ENCODE measurements at places on chromosomes 2 and 18. TPM values are rescaled to one million over a fixed set of nuclear protein-coding genes. Genes with fewer than 3 reads are reported as not detected.

- DNase-seq, result no peak
Observed at GRCh38 chr18:78610179-78610578, 369.4 kb upstream of the SALL3 start.

DNA sequence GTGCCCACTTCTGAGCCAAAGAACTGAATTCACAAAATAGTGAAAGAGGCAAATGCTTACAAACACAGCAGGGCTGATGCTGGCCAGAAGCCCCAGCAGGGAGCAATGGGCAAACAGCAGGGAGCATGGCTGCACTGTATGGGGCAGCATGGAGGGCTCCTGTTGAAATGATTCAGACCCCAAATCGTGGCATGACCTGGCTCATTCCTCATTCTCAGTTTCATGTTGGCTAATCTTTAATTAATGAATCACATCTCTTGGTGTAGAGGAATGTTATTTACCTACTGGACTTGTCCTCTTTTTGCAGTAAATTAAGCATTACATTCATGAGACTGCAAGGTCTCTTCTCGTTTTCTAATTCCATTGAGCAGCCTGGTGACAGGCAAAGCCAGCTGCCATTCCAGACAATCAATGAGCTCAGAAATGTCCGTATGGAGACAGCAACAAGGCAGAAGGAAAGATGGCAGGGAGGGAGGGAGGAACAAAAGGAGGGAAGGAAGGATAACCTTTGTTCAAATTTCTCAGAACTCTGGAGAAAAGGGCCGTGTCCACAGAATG is 84.9 kb upstream of the ST8SIA3 start:
- DNase-seq, result no peak

PXDN gene
- 155 TPM for polyA plus RNA-seq

DNA sequence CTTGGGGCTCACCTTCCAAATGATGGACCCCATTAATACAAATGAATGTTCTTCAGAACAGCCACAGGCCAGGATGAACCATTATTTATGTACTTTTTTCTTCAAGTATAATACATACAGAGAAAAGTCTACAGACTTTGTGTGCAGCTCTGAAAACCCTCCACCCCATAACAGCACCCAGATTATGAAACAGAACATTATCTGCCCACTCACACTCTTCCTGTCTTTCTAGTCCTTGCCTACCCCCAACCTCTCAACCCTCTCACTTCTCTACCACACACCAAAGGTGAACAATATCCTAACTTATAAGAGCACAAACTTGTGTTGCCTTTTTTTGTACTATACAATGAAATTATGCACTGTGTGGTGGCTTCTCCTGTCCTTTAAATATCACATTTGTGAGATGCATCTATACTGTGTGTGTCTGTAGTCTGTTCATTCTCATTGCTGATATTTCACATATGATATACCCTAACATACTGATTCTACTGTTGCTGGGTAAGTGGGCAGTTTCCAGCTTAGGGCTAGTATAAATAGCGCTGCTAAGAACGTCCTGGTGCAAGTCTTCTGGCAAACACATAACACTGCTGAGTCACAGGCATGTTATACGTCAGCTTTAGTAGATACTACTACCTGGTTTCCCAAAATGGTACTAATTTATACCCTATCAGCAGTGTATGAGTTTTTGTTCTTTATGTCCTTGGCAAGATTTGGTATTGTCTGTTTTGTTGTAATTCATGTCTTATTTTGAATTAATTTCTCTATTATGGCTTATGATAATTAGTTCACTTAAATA is 1.0 kb upstream of the NPHP1 start:
- DNase-seq, result no peak

Data from left renal cortex interstitium (tissue), 4 donors.